Cerebellar cortex (tissue), 1 donor: ENCODE measurements at places on chromosomes 5 and 9.
A peak's percentile ranks its signal among the peaks of the same experiment; 100 is the strongest.

GRCh38 chr9:136149853-136150252 lies 31.2 kb upstream of the TMEM250 start:
- no peak for DNase-seq

GRCh38 chr9:127559247-127559680 lies 52.8 kb upstream of the STXBP1 start:
- no peak for DNase-seq

- no peak for DNase-seq
These were observed 621.1 kb upstream of the CDH18 start for GRCh38 chr5:20609126-20609525.

DNA sequence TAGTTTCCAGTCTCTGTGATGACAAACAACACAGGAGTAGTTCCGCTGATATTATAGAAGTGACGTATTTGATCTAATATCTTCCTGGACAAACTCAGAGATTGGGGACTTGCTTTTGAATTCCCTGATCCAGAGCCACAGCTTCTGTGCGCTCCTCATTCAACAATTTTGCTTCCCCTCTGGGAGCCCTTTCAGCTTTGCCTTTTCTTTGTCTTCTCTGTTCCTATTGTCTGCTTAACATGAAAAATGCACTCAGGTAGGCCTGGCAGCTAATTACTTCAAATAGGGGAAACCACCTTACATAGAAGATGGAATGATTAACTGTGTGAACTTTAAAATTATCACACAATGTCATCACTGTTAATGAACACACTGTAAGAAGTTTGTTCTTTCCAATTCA lies 192.9 kb downstream of the EPB41L4A start:
- no peak for DNase-seq

- DNase-seq = no peak
These were observed 122.3 kb upstream of the RAI14 start for GRCh38 chr5:34533582-34534522.

DNA sequence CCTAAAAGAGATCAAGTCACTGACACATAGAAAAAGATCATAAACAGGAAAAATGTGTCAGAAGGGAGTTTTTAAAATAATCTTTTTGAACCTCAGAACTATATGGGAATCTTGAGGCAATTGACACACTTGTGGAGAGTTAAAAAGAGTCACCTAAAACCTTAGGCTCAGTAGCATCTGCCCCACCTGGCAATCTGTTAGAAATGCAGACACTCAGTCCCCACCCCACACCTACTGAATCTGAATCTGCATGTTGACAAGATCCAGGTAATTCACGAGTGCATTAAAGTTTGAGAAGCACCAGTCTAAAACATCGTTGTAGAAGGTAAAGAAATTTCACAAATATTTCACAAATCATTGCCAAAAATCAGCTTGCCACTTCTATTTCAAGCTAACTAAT lies 388.3 kb downstream of the NR2F1-AS1 start:
- no peak for DNase-seq

GRCh38 chr5:90898326-90899013 lies 339.9 kb downstream of the ADGRV1 start:
- no peak for DNase-seq

DNA sequence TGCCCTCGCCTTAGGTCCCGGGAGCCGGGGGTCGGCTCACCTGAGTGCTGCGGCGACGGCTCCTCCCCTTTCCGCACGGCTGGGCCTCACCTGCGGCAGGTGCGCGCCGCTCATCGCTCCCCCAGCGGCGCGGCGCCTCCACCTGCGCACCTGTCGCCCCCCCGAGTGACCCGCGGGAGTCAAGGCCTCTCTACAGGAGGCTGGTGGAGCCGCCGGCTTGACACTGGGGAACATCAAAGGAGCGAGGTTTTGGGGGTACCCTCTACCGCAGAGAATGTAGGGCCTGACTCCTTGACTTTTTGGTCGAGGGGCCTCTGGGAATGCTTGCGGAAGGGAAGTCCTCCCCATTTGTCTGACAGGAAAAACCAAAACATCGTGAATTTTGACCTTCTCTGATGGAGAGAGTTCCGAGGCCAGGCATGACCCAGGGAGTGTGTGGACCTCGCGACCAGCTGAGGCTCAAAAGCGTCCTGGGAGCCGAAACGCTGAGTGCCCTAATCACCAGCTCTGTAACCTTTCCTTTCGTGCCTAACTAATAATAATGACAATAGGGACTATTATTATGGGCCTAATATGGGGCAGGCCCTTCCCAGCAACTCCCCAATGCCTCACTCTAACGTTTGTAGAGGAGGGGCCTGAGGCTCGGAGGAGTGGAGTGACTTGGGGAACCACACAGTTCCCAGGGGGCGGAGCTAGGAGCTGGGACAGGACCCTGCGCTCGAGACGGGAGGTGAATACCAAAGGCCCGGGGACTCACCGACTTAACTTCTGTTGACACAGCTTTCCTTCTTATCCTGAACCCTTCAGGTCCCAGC lies 714 bp upstream of the IER5L start:
- peak; percentile 80 for DNase-seq

DNA sequence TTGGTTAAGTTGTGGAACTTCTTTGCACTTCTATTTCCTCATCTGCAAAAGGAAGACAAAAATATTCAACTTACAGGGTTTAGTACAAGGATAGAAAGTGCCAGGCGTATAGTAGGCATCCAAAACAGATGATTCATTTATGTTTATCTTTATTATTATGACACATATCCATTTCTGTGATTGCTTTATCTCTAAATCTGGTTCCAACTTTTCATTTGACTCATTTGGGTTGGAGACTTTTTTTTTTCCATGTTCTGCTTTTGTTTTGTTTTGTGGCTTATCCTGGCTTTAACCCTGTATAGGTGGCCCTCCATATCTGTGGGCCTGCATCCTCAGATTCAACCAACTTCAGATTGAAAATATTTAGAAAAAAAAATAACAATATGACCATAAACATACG lies 186.7 kb upstream of the SLC24A2 start:
- no peak for DNase-seq

DNA sequence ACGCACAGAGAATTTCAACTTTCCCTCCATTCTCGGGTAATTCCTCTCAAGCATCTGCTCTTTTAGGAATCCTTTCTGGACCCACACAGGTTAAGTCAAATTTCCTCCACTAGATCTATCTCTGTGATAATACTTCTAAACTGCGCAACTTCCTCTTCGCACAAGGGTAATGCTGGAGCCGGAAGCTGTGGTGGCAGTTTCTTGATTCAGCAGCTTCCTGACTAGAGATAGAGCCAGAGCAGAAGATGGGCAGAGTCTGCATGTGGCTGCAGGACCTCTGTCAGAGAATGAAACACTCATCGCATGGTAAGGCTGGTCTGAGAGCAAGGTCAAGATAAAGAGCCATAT lies 11.1 kb upstream of the CDC42SE2 start:
- DNase-seq = no peak
